Forelimb muscle (tissue), 1 donor: ENCODE measurements at places on chromosomes 16 and 17.

DNA sequence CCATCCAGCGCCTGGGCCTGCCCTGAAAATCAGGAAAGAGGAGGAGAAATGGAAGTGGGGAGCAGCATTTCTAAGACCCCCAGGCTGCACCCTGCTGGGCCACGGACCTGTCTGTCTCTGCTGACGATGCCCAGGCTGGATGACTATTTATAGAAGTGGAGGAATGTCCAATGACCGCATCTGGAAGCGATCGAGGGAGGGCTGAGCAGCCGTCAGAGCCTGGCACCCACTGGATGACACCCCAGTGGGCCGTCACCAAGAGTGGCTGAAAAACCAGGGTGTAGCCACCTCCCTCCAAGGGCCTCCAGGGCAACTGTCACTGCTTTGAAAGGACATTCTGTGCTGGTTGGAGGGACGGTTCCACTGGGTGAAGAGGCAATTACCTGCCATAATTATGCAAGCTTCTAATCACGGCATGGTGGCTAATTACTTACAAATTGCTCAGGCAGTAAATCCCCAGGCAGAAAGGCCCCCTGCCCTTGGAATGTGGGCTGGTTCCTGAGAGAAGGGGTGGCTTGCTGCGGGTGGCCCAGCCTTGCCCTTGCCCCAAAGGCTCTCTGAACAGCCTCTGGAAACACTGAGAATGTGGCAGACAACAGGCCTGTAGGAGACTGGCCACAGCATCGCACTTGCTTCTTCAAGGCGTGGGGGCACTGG lies 332.1 kb downstream of the C16orf95 start:
- no peak for DNase-seq

DNA sequence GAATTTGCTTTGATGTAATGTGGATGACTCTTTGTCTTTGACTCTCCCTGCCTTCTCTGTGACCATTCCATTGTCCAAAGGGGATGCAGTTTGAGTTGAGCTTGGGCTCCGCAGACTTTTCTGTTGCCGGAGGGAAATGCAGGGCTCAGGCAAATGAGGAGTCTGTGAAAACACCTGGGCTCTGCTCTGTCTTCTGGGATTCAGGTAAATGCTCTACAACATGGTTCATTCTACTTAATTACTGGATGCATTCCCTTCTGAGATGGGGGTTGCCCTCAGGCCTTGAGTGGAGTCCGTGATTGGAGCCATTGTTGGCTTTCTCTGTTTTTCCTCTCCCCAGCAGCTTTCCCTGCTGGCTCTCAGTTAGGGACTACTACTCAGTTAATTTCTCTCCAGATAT lies 26.4 kb upstream of the SPNS2 start:
- no peak for DNase-seq

DNA sequence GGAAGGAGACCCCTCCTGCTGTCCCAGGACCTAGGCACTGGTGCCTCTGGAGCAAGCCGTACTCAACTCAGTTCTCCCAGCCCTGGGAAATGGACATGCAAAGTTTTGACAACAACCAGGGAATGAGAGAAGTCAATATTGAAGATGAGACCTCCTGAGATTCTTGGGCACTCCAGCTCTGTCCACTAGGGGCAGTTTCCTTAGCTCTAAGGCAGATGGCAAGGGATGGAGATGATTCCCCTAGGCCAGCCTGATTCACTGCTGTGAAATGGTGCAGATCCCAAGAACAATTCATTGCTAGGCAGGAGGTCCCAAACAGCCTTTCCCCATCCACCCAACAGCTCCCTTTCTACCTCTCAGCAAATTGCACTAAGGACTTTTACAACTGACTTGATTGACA lies 20.5 kb upstream of the SDR42E2 start:
- DNase-seq: no peak

DNA sequence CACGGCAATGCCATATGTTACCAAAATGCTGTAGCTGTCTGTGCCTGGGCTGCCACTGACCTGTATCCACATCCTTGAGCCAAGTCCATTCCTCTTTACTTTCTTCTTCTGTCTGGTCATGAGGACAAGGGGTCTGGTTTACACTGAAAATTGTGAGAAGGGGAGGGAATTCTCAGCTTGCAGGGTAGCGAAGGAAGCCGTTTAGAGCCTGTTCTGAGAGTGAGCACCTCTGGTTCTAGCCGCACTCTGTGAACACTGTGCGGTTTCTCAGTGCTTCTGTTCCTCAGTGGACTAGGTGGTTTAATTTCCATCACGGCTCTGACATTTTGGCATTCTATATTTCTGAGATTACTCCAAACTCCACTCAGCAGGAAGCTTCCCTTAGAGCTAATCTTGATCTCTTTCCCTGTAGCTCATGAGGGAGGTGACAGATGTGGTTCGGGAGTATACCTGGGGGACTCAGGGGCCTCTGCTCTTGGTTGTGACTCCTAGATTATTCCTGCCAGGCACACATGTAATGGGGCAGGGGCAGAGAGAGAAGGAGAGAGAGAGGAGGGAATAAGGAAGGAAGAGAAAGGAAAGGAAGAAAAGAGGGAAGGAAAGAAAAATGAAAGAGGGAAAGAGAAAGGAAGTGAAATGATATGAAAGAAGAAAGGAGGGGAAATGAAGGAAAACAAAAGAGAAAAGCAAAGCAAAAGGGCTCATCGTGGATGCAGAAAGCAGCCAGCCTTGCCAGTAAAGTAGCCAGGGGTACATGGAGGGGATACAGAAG lies 14.2 kb upstream of the TBX21 start:
- no peak for DNase-seq

- no peak for DNase-seq
These were observed 92.4 kb downstream of the KPNA2 start for GRCh38 chr17:68127914-68128313.

- no peak for DNase-seq
These were observed 184.8 kb upstream of the GSE1 start for GRCh38 chr16:85428168-85428898.

GRCh38 chr16:72262711-72263110 lies 90.8 kb upstream of the PMFBP1 start:
- DNase-seq: no peak

GRCh38 chr17:50947782-50948543 lies 81.8 kb upstream of the TOB1 start:
- no peak for DNase-seq

- no peak for DNase-seq
These were observed 18.1 kb upstream of the LCMT1 start for GRCh38 chr16:25093208-25094061.

- DNase-seq: no peak
These were observed 19.4 kb downstream of the GGA3 start for GRCh38 chr17:75241996-75242460.

DNA sequence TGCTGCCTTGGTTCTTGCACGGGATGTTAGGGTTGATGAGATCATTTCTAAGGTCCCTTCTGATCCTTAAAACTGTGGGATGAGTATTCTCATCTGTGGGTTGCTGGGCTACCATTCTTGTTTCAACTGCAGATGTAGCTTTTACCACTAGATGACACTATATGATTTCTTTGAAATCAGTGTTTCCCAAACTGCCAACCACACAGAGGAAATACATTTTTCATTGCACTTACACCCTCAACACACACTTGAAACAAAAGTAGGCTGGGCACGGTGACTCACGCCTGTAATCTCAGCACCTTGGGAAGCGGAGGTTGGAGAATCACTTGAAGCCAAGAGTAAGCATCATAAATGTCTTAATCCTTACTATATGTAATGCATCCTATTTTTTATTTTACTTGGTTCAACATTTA lies 15.3 kb downstream of the LCMT1 start:
- no peak for DNase-seq

DNA sequence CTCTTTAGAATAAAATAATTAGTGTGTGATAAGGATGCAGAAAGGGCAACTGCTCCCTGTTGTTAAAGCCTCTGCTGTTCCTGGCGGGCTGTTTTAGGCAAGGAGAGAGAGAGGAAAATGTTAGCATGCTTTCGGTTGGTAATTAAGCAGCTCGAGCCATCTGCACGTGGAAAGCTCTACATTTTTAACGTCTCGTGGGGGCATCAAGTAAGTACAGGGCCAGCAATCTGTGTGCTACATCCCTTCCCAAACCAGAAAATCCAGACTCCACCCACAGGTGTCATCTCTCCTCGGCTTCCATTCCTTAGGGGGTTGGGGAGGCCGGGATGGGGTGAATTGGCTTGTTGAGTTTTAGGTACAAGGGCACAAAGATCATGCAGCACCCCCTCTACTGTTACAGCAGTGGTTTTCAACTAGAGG lies 62.4 kb upstream of the MARCHF10 start:
- DNase-seq: no peak

GRCh38 chr16:71201054-71201453 lies 29.5 kb downstream of the HYDIN start:
- DNase-seq: no peak

- no peak for DNase-seq
These were observed 6.4 kb upstream of the RAB40C start for GRCh38 chr16:583470-583814.

GRCh38 chr17:13346996-13347762 lies 254.6 kb downstream of the HS3ST3A1 start:
- no peak for DNase-seq

GRCh38 chr17:58339755-58340404 lies 11.3 kb upstream of the TSPOAP1 start:
- no peak for DNase-seq

GRCh38 chr17:35998018-35998545 lies 3.3 kb downstream of the CCL15 start:
- DNase-seq: no peak

GRCh38 chr17:80991645-80992076 lies at the start of gene CHMP6:
Gene CHMP6, plus strand, starts transcription at chr17:80991841. Its CDS starts 78 bp downstream, at chr17:80991919.
- DNase-seq: peak; percentile 60

- no peak for DNase-seq
These were observed 1.5 kb upstream of the ARHGDIG start for GRCh38 chr16:278863-279366.

DNA sequence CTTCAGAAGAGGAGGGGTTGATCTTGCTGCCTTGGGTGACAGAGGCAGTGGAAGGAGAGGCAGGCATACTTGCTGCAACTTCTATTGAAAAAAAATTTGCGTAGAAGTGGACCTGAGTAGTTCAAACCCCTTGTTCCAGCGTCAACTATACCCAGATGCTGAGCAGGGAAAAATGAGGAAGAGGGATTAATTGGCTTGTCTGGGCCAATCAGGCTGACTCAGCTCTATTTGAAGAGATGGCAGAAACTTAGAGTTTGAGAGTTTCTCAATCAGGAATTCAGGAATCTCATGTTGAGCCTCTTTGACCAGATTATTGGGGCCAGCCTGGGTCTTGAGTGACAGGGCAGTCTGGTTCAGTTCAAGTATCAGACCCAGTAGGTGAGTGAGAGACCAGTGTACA lies 17.6 kb downstream of the CASC3 start:
- no peak for DNase-seq

DNA sequence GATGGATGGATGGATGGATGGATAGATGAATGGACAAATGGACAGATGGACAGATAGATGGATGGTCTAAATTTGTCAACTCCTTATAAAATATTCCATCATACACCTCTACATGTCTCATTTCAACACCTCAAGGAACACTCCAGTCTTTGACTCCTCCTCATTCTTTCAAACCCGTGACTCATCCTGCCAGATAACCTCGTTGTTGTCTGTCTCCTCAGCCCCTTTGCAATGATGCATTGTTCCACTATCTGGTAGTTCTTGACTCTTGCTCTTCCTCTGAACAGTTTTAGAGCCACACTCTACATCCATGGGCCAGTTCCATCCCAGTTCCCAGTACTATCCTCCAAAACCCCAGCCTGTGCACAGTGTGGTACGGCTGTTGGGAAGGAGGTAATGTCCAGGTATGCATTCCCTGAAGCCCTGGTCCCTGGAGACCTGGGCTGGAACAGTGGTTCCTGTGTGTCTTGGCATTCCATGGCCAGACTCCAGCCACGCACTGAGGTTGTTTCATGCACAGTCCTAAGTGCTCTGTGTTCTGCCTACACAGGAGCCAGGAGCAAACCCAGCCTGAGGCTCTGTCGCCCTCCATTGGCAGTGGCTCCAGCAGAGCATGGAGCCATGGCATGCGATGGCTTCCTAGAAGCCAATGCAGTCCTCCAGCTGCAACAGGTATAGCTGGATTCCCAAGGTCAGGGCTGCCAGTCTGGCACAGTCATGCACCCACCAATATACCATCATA lies 105.7 kb downstream of the C17orf67 start:
- no peak for DNase-seq

DNA sequence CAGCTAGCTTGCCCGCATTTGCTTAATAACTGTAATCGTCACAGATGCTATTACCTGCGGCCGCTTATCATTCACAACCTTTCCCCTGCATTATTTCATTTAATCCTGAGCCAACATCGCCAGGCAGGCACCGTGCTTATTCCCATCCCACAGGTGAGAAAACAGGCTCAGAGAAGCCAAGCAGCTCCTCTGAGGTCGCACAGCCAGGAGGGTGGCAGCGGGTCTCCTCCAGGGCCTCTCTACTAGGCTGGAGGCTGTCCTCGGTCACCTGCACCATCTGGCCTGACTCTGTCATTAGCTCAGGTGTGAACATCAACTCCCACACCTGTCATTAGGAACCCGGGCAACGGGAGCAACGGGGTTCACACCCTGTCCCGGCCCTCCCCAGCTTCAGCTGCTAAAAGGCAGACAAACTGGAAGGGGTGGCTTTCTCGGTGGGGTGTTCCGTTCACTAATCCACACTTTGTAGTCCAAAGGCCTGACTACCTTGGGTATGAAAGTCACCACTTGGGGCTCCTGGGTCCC lies 3.0 kb downstream of the PPL start:
- no peak for DNase-seq

- DNase-seq: no peak
These were observed 167.1 kb downstream of the CCDC182 start for GRCh38 chr17:57577751-57578607.

GRCh38 chr17:50637829-50638605 lies 3.3 kb downstream of the ABCC3 start:
- DNase-seq: no peak

DNA sequence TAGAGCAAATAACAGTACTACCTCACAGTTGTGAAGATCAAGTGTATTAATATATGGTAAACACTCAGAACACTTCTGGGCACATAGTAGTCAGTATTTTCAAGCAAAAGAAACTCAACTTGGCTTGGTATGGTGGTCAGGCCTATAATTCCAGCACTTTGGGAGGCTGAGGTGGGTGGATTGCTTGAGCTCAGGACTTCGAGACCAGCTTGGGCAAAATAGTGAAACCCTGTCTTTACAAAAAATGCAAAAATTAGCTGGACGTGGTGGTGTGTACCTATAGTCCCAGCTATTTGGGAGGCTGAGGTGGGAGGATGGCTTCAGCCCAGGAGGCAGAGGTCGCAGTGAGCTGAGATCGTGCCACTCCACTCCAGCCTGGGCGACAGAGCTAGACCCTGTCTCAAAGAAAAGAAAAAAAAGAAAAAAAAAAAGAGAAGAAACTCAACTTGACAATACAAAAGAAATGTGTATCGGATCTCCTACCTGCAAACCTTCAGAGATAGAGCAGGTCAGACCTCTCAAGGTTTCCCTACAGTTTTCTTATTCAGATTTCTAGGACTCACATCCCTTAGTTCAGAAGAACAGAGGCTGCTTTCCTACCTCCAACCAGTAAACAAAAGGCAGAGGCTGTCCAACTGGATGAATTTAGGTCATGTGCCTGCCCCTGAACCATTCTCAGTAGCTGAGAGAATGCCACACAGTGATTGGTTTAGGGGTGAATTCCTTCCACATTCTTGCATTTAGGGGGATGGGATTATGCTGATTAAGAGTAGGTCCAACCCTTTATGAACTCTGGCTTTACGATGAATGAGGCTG lies 1.7 kb upstream of the KPNA2 start:
- no peak for DNase-seq

GRCh38 chr16:782258-782657 lies 5.9 kb downstream of the RPUSD1 start:
- DNase-seq: no peak
